ENCODE measurements at places on chromosomes 2 and 18.

DNA sequence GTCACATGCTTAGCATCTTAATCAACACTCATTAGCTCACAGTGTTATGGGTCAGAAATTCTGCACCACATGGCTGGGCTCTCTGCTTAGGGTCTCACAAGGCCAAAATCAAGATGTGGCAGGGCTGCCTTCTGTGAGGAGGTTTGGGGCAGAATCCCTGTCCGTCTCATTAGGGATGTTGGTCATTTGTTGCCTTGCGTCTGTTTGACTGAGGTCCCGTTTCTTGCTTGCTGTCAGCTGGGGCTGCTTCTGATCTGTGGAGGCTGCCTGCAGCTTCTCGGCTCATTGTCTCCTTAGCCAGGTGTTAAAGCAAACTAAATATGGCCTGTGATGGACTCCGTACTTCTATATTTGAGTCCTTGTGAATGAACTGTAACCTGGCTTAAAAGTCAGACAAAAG, 146.5 kb downstream of the NDUFA10 start:
- DNase-seq: no peak

- no peak for DNase-seq
Measured at GRCh38 chr2:58571181-58571852, 330.2 kb upstream of the FANCL start.

DNA sequence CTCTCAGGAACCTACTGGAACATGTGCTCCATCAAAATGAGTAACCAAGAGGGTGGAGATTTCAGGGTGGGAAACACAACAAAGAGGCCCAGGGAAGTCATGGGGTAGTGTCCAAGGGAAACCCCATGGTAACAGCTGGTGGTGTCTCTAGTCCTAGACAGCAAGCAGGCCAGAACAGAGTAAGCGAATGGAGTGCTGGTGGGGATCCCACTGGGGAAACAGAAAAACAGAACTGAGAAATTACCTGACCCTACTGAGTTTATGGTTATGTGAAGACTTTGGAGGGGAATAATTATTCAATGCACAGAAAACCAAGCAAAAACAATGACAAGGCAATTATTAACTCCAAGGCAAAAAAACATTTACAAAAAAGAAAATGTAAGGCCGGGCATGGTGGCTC, 16.9 kb downstream of the ERCC3 start:
- no peak for DNase-seq

DNA sequence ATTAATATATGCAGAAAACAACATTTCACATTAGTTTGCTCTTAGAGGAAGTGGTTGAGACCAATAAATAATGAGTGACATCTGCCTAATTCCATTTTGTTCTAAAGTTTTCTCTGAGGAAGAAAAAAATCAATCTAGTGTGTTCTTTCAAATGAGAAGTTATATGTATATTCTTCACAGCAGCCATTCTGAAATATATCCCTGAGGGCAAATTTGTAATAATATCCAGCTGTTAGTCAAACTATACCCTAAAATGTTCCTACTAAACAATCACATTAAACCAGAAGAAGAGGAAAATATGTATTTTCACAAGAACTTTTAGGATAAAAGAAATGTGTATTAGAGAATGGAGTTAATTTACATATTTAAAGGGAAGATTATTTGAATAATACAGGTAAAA, 375.1 kb upstream of the CDH19 start:
- DNase-seq: no peak

DNA sequence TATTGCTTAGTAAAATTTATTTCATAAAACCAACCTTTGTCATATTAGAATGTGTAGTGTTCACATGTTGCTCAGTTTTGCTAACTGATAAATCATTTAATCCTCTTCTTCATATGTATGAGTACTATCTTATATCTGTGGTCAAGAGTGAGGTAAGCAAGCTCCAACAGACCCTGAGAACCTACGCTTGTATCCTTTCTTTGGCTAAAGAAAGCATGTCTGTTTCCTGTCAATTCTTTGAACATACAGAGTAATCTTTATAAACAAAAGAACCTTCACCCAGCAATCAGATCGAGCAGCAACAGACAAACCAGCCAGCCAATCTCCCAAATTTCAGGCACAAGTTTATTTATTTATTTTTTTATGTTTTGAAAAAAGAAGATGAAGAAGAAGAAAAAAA, 6.4 kb downstream of the ADCYAP1 start:
- no peak for DNase-seq

DNA sequence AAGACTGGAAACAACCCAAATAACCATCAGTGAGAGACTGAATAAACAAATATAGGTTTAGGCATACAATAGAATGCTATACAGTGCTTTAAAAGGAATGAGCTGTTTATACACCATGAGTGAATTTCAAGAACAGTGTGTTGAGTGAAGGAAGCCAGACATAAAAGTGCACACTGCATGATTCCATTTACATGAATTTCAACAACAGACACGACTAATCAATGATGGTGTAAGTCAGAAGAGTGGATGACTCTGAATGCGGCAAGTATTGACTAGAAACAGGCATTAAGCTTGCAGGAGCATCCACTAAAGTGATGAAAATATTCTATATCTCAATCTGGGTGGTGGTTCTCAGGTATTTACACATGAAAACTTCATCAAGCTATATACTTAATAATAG, 142.7 kb upstream of the SLC39A10 start:
- no peak for DNase-seq

- no peak for DNase-seq
Measured at GRCh38 chr2:104434318-104434792, 419.6 kb upstream of the POU3F3 start.

- no peak for DNase-seq
Measured at GRCh38 chr2:10057231-10058107, 14.1 kb downstream of the KLF11 start.
